ENCODE measurements at places on chromosomes 6 and 20.

DNA sequence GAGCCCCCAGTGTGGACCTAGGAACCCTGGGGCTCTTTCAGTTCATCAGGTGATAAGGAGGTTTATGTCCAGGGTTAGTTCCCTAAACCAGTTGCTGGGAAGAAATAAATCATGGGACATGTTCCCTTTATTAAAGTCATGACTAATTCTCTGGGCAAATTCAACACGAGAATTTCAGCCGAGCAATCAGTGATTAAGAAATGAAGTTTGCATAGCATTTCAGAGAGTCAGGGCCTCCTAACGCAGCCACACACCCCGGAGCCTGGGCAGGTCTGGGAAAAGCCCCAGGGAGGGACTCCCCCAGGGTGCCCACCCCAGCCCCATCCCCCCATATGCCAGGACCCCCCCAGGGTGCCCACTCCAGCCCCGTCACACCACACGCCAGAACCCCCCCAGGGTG is 20.1 kb downstream of the SLCO4A1 start:
- DNase-seq, result no peak

- no peak for DNase-seq
These were observed 168.2 kb upstream of the SSTR4 start for GRCh38 chr20:22866812-22867341.

GRCh38 chr6:121437851-121438651 is 2.6 kb downstream of the GJA1 start:
- DNase-seq, result peak; percentile 56

- DNase-seq, result no peak
These were observed 13.1 kb downstream of the UQCC1 start for GRCh38 chr20:35398660-35399144.

- no peak for DNase-seq
These were observed 267.6 kb upstream of the ZFP64 start for GRCh38 chr20:52459150-52459549.

- no peak for DNase-seq
These were observed 297.2 kb downstream of the GJA1 start for GRCh38 chr6:121732641-121733040.

Data from islet precursor cell (in vitro differentiated cells).